ENCODE measurements at places on chromosomes 4 and X.

- DNase-seq, result no peak
These were observed 8.2 kb downstream of the MID1 start for GRCh38 chrX:10612215-10612614.

DNA sequence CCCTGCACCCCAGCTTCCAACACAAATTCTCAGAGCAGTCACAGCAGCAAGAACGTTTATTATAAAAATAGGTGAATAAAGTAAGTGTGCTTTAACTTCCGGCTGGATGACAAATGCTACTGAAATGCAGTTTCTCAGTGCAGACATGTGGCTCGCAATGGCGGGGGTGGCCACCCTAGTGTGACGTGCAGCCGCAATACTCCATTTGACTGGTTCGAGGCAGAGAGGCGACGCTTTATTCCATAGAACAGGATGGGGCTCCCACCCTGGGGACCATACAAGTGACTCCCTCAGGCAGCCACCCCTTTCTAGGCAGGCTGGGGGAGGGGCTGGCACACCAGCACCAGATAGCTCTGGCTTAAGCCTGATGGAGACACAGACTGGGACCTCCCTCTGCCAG lies 14.5 kb downstream of the TNIP2 start:
- DNase-seq, result no peak

- DNase-seq, result no peak
These were observed 2.2 kb downstream of the PLXNA3 start for GRCh38 chrX:154460326-154460725.

- no peak for DNase-seq
These were observed 595 bp upstream of the PYURF start for GRCh38 chr4:88524171-88524570.

GRCh38 chr4:174946246-174946645 lies 28.1 kb downstream of the ADAM29 start:
- no peak for DNase-seq

DNA sequence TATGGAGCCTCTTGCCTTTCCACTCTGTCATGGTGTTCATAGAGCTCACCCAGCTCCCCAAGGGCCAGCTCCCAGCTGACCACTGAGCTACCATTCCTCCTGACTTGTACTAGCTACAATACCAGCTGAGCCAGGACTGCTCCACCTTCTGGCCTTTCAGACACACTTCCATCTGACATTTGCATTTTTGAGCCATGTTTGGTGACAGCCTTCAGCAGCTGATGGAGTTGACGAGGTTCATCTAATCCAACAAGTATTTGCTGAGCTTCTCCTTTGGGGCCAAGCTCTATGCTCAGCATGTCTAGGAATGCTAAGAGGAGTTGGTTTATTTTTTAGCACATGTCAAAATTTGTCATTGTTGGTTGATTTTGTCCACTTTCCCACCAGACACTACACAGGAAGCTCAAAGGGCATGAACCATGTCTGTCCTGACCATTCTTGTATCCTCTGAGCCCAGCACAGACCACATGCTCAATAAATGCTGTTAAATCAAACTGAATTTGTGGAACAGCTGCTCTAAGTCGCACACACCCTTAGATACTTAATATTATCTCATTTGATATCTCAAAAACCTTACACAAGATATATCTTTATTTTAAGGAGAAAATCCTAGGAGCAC lies 142.6 kb upstream of the PPARGC1A start:
- no peak for DNase-seq

- DNase-seq, result no peak
These were observed 47.7 kb upstream of the SORCS2 start for GRCh38 chr4:7144374-7145290.

- DNase-seq, result no peak
These were observed 3.1 kb downstream of the IL1RAPL1 start for GRCh38 chrX:28590396-28590795.

DNA sequence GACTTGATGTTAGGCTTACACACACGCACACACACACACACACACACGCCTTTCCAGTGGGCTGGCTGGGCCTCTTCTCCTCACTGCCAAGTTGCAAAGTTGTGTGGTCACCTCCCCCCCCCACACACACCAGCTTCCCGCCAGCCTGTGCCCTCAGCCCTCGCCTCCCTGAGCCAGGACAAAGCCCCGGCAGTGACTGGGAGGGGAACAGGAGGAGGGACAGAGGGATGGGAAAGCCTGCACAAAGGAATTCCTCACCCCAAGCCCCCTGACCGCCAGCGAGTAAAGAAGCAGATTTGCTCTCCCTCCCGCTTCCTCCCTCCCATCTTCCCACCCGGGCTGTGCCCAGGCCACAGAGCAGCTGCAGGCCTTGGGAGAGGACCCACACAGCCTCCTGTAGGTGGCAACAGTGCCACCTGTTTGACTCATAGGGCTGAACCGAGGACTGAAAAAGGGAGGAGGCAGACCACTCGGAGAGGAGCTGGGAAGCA lies at the start of gene GDPD2:
Gene GDPD2, plus strand, starts transcription at position 464 of the 491 bp plus-strand sequence. CDS start 1,671 bp downstream, outside the sequence.
- no peak for DNase-seq

DNA sequence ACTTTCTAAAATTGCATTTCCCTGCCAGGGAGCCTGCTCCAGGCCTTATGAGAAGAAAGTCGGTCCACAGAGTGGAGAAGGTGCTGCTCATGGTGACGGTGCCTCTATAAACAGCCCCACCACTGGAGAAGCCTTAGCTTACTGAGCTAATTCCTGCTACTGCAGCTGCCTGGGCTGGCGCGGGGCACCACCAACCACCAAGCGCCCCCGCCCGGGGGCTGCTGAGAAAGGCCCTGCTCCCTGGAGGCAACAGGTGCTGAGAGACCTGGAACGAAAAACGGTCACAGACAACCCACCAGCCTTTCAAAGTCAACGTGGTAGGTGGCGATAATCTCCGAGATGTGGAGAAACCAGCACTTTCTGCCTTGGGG lies 2.9 kb downstream of the HCFC1 start:
- no peak for DNase-seq

DNA sequence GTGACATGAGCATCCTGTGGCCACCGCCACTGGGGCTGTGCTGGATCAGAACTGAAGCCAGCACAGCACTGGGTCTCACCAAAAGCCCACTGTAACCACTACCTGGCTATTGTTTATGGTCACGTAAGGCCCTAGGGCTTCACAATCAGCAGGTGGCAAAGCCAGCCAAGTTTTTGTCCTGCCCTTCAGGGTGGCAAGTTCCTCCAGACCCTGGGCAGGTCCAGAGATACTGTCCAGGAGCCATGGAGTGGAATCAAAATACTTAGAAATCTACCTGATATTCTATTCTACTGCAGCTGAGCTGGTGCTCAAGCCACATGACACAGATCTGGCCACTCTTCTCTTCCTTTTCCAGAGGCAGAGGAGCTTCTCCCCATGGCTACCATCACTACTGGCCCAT lies 121.2 kb upstream of the CXXC4 start:
- no peak for DNase-seq

- no peak for DNase-seq
These were observed 114.6 kb downstream of the DDIT4L start for GRCh38 chr4:100075486-100076270.

DNA sequence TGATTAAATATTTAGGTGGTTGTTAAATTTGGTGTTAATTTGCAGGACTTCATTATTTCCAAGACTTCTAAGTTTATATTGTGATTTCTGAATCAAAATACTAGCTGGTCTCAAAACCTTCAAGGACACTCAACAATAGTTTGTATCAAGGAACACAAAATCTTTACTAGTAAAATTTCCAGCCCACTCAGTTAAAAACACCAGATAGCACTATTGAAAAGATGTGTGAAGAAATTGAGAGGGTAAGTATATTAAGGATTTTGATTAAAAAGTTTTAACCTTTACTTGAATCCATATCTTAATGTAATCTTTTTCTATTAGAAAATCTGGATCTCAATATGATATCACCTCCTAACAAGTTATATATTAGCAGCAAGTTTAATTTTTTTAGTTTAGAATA lies 89.3 kb upstream of the UGT8 start:
- no peak for DNase-seq

DNA sequence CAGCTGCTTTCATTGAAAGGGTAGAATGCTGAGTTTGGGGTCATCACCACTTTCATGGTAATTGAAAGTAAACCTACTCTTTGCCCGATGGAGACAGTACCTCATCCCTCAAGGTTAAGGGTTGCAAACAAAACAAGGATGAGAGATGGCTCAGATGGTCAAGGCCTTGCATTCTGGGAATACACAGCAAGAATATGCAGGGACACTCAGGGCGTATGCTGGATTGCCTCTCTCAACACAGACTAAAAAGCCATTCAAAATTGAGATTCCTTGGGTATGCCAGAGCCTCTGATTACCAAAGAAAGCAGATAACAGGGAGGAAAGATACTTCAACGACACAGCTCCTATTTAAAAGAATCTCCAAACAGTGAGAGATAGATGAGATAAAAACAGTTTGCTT lies 310.4 kb downstream of the ARAP2 start:
- no peak for DNase-seq

GRCh38 chr4:57064811-57065711 lies 45.1 kb downstream of the IGFBP7 start:
- no peak for DNase-seq

GRCh38 chr4:176778063-176778462 lies 14.7 kb downstream of the VEGFC start:
- DNase-seq, result no peak

DNA sequence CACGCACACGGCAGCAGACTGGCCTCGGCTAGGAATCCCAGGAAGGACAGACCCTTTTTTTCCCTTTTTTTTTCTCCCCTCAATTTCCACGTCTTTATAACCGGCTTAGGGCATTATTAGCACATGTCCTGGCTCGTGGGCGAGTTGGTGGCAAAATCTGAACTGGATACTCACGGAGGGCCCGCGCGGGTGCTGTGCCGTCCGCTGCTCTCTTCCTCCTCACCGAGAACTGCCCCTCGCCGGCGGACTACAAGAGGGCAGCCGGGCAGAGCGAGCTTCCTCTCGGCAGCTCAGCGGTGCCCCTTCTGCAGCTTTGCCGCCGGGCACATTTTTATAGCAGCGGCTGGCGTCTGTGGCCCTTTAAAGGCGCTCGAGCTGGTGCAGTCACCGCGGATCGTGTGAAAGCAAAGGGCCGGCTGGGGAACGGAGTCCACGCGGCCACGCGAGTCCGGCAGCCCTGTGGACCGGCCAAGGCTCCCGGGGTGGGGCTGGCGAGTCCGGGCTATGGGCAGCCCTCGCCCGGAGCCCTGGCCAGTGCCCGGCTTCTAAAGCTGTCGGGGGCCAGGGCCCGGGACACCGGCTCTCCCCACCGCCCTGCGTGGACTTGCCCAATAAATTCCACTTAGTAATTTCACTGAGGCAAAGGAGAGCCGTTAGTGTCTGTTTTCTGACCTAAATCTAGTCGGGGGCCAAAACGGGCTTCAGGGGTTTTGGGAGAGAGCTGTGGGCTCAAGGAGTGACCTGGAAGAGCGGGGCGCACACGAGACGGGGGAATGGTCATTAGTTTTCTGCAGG lies 1.3 kb upstream of the CITED1 start:
- DNase-seq, result no peak

- no peak for DNase-seq
These were observed 118.1 kb upstream of the NEIL3 start for GRCh38 chr4:177191586-177191985.

DNA sequence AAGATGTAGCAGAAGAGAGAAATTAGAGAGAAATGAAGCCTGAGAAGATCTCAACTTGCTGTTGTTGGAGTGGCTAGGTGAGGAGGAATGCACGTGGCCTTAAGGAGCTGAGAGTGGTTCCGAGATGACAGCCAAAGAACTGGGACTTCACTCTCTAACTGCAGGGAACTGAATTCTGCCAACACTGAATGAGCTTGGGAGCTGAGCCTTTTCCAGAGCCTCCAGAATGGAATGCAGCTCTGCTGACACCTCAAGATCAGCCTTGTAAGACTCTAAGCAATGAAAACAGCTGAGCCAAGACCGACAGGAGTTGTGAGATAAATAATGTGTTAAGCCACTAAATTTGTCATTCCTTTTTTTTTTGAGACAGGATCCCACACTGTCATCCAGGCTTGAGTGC lies 73.0 kb downstream of the TLL1 start:
- no peak for DNase-seq

GRCh38 chrX:23838953-23839352 lies 56.0 kb downstream of the SAT1 start:
- no peak for DNase-seq

GRCh38 chrX:48684134-48684533 lies 535 bp downstream of the WAS start:
- DNase-seq, result no peak

GRCh38 chrX:42128020-42128419 lies 204.7 kb upstream of the CASK start:
- no peak for DNase-seq

DNA sequence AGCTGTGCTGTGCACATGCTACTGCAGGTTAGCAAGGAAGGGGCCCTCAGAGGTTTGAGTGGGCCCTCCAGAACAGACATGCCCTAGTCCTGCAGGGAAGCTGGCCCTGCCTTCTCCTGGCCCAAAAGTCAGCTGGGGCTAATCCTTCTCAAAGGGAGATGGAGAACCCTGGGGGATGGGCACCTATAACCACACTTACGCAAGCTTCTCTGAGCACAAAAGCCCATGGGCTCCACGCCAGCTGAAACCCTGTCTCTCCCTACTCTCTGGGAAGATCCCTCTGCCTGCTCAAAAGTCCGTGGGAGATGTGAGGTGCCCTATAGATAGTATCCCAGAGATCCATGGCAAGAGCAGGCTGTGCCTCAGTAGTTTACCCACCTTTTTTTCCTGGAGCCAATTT lies 58.9 kb upstream of the DKK2 start:
- no peak for DNase-seq

GRCh38 chr4:136643416-136643815 lies 888.9 kb downstream of the PCDH18 start:
- DNase-seq, result no peak

DNA sequence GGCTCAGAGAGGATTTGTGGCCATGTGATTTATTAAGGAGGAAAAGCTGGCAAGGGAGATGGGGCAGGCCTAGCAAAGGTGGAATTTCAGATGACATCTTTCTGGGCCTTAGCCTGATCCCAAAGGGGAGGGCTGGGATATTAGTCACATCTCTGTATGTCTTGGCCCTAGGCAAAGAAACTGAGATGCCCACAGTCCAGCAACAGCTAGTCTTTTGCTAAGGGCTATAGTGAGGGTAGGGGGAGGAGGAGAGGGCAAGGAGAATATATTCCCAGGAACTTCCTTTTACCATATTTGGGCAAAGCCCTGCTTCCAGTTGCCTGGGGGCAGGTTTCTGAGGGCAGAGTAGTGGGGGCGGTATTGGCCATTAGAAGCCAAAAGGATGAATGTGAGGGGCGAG lies 209.8 kb upstream of the NR3C2 start:
- DNase-seq, result no peak

DNA sequence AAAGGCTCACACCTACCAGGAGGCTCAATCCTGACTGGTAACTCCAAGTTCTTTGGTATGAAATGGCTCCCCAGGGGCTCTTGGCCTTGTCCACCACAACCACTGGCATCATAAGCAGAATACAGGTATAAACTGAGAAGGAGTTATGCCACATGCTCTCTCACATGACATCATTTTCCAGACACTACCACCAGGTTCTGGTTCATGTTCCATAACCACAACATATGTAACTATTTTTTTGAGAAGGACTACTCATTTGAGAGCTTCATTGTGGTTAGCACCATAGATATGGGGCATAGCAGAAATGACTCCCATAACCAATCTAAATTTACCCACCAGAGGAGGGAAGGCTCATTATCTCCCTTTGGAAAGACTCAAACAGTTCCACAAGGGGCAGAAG lies 19.6 kb downstream of the PRDM5 start:
- no peak for DNase-seq

GRCh38 chr4:26208237-26208994 lies 112.4 kb upstream of the RBPJ start:
- DNase-seq, result no peak

GRCh38 chr4:137819964-137820383 lies 287.7 kb upstream of the PCDH18 start:
- no peak for DNase-seq

Measured in RWPE2 (cell line).